ENCODE measurements at places on chromosomes 2 and 18.

- no peak for DNase-seq
These were observed 136.3 kb upstream of the CCDC68 start for GRCh38 chr18:55095584-55095983.

DNA sequence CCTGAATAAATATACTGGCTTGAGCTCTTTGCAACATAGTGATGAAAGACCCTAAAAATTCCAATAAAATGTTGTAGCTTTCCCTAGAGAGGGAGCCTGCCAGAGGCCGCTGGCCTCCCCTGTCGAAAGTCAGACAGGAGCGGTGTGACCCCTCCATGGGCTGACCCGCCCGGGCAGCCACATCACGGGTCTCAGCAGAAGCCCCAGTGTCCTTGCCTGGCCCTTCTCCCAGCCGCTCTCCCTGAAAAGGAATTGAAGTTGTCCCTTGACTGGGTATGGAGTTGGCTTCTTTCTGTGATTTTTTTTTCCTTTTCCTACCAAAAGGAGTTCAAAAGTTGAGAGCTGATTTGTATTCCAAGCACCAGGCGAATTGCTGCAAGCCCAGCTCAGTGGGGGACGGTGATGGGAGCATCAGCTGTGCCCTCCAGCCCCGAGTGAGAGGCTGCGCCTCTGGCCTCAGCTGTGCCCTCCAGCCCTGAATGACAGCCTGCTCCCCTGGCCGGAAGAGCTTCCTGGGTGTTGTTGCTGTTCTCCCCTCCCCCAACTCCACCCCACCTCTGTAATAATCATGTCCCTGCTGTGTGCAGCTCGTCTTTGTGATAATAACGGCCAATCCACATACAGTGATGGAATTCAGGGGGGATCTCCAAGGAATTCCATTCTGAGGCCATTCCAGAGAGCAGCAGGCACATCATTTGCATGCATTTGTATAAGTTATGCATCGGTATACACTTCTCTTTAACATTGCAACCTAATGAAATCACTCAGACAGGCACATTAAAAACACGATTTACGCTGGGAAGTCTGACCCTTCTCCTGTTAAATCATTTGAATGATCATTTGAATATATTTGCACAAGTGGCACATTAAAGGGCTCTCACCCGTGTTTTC is 501.0 kb downstream of the EIPR1 start:
- no peak for DNase-seq

DNA sequence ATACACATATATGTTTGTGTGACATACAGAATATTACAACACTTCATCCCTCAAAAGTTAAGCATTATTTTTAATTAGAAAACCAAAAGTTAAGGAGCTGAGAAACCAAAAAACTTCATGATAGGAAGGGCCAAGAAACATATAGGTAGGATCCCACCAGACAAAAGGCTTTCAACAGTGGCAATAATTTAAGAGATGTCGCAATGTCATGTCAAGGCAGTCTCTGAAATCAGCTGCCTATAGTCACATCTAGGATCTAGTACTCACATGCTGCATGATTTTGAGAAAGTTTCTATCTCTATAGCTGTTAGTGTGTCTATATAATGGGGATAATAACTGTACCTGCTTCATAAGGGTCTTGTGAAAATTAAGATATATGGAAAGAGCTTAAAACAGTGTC is 72.7 kb downstream of the SPIRE1 start:
- DNase-seq: no peak

GRCh38 chr2:102748107-102748506 is 13.7 kb upstream of the TMEM182 start:
- no peak for DNase-seq

- peak; percentile 69 for DNase-seq
These were observed 3.2 kb downstream of the UBE2E3 start for GRCh38 chr2:180983468-180984242.

DNA sequence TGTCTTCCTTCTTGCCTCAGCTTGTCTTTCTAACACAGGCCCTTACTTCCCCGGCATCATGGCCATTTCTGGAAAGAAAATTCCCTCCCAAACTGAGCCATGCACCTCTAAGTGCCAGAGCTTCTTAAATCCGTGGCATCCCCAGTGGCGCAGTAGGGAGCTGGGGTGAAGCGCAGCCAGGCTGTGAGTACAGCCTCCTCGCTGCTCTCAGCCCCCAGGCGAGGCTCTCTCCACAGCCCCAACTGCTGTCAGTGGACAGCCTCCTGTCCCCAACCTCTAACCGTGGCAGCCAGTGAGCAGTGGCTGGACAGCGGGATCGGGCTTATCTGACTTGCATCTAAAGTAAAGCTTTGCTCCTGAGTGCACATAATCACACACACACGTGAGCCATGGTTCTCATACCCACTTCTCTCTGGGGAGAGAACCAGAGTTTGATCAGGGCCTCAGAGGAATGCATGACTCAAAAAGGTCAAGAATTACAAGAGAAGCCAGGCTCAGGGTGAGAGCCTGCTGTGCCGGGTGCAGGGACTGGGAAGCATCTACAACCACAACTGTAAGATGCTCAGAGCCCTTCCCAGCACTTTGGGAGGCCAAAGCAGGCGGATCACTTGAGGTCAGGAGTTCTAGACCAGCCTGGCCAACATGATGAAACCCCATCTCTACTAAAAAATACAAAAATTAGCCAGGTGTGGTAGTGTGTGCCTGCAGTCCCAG is 50.7 kb downstream of the SFXN5 start:
- peak; percentile 85 for DNase-seq

DNA sequence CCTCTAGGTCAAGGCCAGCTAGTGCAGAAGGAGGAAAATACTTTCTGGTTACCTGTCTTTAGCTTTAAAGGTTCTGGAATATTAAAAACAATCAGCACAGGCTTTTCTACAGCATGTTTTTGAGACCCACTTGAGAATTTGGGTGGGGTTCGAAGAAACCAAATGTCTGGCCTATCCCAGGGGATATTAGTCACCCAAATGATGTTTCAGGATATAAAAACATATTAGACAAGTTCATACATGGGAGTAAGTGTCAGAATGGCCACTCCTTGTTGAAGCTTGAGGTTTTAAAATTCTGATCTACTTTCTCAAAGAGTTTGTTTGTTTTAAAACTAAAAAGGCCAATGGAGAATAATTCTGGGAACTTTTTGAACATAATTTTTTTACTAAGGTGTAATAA is 158.6 kb upstream of the DLX2 start:
- DNase-seq: no peak

GRCh38 chr2:46779447-46779941 is 136.1 kb downstream of the MCFD2 start:
- peak; percentile 59 for DNase-seq

GRCh38 chr2:237878321-237879057 is 19.1 kb downstream of the RAMP1 start:
- DNase-seq: no peak

GRCh38 chr2:1607971-1608688 is 136.2 kb downstream of the PXDN start:
- DNase-seq: peak; percentile 71

DNA sequence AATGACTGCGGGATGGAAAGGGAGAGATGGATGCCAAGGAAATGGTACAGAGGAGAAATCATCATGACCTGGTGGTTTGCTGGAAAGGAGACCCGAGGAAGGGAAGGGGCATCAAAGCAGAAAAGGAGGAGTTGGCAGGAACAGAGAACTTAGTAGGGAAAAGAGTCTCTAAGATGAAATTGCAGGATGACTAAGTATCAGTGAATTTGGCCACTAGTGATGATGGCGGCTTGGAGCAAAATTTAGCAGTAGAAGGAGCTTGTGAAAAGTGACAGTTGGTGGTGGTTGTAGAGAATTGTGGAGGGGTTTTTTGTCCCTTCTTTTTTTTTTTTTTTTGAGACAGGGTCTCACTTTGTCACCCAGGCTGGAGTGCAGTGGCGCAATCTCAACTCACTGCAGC is 10.1 kb downstream of the METAP1D start:
- no peak for DNase-seq

DNA sequence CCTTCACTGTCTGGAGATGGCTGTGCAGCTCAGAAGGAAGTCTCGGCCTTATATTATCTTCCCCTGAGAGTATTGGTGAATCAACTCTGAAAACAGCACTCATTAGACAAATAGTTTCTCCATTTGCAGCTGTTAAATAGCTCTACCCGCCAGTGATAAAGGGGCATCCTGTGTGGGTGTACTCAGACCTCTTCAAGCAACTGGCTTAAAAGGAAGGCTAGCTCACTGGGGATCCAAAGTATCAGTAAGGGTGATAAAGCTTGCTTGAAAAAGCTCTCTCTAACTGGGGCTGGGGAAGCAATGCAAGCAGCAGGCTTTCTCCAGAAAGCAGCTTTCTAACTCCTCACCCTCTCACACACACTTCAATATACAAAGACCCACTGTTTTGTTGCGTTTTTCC is 64.9 kb upstream of the PSMD14 start:
- DNase-seq: no peak

DNA sequence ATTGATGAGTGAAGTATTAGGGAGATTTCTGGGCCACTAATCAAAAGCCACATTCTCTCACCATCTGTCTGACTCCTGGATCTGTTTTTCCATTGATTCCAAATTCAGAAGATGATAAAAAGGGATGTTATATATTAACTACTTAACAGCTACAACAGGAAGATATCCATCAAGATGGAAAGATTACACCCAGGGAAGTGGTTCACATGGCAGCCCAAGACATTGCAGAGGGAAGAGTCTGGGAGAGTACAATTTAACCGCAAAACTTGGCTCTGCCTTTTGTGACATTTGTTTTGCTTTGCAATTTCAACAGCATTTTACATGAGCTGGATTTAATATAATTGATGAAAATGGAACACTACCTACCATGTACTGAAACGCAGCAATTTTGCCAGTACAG is 22.5 kb upstream of the TCF4 start:
- no peak for DNase-seq

DNA sequence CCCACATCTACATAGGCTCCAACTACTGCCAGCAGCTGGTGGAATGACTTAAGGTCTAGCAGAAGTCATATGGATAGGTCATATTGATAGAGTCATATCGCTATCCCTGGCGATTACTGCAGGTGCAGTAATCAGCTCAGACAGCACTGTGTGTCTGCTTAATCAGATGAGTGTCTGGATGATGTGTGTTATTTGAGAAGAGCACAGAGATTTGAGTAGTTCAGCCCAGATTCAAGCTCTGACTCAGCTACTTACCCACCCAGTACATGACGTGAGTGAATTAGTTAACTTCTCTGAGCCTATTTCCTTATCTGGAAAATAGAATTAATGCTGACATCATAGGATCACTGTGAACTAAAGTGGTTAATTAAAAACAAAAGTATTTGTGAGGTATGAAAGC is 78.9 kb downstream of the EHD3 start:
- DNase-seq: peak; percentile 88

DNA sequence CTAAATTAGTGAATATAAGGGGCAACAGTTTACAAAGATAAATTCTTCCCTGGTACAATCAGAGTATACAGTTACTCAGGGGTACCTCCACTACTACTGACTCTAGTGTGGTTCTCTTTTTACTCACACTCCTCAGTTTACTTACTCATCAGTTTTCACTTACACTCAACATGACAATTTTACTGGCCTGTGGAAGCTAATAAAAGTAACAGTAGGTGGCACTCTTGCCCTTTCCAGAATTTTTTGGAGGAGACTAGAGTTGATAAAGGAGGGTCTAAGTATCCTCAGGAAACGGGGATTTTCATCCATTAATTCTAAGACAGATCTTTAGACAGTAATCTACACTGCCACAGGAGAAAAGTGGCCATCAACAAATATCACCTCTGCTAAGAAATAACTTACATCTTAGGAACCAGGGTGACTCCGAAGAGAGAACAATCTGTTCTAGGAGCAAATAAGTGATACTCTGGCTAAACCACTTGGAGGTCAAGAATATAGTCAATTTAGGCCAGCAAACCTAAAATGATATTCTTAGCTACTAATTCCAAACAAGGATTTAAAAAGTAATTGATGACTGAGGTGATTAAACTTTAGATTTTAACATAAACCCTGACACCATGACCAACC is 61.3 kb downstream of the ATL2 start:
- peak; percentile 59 for DNase-seq

GRCh38 chr18:48486754-48487153 is 52.1 kb upstream of the CTIF start:
- peak; percentile 77 for DNase-seq

GRCh38 chr2:44970846-44971450 is 29.4 kb downstream of the SIX3 start:
- DNase-seq: peak; percentile 18

DNA sequence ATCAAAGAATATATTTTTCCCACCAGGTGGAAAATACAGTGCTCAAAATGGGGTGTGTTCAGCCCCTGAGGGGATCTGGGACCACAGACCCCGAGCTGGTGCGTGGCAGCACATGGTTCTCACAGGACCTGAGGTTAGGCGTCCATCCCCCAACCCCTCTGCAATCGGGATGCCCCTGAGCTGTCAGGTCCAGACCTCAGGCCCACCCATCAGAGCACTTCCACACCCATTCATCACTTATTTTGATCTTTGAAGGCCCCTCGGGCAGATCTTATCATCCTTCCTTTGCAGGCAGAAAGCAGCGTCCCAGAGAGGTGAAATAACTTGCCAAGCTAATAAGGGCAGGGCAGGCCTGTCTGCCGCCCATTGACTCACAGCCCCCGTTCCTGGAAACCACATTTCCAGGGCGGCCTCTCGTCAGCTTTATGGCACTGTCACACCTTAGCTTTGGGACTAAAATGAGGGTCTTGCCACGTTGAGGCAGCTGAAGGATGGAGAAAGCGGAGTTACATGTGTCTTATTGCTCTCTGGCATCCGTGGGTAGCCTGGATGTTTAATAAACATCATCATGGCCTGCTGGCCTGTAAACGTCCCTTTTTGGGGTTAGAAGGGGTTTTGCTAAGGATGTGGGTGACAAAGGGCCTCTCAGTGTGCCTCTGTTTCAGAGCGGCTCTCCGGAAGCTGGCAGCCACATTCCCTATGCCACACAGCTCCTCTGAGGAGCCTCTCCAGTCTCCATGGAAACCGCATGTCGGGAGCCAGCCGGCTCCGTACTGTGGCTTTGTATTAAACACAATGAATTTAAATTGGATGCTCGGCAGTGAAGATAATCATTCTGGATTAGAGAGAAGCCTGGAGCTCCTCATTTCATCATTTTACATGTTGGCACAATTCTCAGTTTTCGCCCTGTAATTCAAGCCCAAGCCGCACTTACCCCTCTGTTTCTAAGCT is 58.3 kb upstream of the MAPRE3 start:
- no peak for DNase-seq

- no peak for DNase-seq
These were observed 37.0 kb upstream of the YPEL5 start for GRCh38 chr2:30109856-30110255.

DNA sequence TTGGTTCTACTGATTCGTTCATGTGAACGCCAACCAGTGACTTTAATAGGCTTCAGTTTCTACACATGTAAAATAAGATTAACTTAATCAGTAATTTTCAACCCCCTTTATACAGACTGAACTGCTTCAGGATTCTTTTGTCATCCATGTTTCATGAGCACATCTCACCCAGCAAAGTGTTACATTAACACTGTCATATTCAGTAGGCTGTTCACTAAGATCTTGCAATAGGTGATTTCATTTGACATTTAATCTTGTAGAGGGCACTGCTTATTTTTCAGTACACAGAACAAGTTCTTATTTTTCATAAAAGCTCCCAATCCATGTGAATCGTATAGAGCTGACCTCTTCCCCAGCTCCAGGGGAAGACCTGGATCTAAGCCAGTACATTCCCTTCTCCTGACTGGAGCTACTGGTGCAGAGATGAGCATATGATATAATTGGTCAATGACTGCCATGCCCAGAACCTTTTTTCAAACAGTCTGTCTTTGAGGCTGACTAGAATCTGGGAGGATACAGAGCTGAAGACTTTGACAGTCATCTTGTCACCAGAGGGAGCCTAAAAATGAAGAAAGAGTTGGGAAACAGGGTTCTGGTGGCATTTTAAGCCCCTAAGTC is 72.2 kb upstream of the CHRNA1 start:
- DNase-seq: peak; percentile 97
